ENCODE measurements at places on chromosomes 16 and 17.

GRCh38 chr16:24983561-24983960, 31.6 kb downstream of the ARHGAP17 start:
- DNase-seq, result no peak

- DNase-seq, result no peak
Measured at GRCh38 chr17:74687886-74688285, 24.8 kb downstream of the CD300LF start.

DNA sequence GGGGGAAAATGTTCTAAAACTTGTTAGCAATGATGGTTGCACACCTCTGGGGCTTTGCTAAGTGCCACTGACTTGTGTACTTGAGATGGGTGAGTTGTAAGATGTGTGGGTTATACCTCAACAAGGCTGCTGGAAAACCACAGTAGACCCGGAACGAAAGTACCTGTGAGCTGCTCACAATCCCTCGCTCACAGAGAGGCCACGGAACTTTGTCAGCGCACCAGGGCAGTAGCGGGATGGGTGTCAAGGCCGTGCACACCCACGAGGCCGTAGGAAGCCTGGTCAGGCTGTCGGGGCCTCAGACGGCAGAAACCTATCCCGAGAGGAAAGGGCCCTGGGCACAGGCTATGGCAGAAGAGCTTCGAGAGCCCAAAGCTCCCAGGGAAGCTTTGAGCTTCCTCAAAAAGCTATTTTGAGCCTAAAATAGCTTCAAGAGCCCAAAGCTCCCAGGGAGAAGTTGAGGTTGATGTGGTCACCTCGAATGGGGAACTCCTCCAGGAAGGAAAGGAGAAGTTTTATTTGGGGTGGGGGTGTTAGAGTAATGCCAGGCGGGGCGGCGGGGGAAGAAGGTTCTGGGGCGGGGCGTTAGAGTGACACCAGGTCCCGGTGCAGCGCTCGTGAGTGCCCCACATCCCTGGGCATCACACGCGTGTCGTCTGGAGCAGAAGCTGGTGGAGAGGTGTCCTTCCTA, 19.0 kb downstream of the CBFA2T3 start:
- DNase-seq, result no peak

DNA sequence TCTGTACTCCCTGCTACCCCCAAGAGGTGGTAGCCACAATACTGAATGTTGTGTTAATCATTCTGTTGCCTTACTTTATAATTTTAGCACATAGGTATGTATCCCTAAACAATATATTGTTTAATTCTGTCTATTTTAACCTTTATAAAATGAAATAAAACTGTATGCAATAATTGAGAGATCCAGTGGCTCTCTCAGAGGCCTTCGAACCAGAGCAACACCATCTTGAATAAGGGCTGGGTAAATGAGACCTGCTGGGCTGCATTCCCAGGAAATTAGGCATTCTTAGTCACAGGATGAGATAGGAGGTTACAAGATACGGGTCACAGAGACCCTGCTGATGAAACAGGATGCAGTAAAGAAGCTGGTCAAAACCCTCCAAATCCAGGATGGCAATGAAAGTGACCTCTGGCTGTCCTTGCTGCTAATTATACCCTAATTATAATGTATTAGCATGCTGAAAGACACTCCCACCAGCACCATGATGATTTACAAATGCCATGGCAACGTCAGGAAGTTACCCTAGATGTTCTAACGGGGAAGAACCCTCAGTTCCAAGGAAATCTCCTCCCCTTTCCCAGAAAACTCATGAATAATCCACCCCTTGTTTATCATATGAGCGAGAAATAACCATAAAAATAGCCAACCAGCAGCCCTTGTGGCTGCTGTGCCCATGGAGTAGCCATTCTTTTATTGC, 2.0 kb upstream of the CANT1 start:
- DNase-seq, result no peak

DNA sequence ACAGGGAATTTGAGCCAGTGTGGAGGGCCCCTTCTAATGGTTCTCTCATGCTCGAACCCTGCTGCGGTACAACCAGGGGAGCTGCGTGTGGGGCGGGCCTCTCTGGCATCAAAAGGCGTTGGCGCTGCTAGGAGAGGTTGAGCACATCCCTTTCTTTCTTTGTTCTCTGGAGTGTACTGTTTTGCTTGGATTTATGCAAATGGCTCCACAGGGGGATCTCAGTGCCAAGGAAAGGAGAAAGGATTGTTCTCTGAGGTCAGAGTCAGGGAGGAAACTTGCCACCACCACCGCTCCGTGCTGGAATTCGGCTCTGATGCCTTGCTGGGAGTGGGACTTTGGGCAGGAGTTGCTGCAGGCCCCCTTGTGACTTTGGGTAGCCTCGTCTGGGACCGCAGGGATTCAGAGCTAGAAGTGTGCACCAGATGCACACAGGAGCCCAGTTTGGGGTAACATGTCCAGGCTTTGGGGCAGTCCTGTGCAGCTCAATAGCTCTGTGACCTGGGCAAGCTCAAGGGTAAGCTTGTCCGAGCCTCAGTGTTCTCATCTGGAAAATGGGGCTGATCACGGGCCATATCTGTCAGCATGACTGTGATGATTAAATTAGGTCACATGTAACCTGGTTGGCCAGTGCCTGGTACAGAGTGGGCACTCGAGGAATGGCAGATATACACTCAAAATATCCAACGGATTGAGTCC, 353.0 kb upstream of the EEF2KMT start:
- no peak for DNase-seq

DNA sequence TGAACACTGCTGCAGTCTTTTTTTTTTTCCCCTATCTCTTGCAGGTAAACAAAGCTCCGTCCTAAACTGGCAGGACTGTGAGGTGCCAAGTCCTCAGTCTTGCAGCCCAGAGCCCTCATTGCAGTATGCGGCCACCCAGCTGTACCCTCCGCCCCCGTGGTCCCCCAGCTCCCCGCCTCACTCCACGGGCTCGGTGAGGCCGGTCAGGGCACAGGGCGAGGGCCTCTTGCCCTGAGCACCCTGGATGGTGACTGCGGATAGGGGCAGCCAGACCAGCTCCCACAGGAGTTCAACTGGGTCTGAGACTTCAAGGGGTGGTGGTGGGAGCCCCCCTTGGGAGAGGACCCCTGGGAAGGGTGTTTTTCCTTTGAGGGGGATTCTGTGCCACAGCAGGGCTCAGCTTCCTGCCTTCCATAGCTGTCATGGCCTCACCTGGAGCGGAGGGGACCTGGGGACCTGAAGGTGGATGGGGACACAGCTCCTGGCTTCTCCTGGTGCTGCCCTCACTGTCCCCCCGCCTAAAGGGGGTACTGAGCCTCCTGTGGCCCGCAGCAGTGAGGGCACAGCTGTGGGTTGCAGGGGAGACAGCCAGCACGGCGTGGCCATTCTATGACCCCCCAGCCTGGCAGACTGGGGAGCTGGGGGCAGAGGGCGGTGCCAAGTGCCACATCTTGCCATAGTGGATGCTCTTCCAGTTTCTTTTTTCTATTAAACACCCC, 13.8 kb downstream of the IL34 start:
- no peak for DNase-seq

DNA sequence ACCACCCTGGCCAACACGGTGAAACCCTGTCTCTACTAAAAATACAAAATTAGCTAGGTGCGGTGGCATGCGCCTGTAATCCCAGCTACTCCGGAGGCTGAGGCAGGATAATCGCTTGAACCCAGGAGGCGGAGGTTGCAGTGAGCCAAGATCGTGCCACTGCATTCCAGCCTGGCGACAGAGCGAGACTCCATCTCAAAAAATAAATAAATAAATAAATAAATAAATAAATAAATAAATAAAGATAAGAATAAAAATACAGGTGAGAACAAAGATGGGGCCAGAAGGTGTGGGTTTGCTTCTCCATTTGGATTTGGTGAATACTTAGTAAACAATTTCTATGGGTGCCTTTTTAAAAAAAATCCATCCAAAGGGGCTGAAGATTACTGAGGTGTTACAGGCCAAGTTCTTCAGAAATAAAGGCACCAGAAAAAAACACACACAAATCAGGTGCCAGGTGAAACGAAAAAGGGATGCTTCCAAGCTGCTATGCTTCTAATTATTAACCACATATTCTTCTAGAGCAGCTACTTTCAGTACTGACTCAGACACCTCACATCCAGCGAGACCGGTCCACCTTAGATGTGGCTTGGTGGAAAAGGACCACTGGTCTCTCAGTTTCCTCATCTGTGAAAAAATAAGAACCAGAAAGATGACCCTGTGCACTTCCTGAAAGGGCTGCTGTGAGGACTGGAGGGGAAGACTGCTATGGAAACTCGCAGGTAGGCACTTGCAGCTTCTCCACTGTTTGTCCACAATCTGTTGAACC, 9.2 kb downstream of the GLYR1 start:
- DNase-seq, result no peak

Data from NCI-H510A treated with DMSO at 0.1 percent for 48 hours (cell line).